H1 (cell line): ENCODE measurements at places on chromosomes 7 and 10.
A peak's percentile ranks its signal among the peaks of the same experiment; 100 is the strongest.

DNA sequence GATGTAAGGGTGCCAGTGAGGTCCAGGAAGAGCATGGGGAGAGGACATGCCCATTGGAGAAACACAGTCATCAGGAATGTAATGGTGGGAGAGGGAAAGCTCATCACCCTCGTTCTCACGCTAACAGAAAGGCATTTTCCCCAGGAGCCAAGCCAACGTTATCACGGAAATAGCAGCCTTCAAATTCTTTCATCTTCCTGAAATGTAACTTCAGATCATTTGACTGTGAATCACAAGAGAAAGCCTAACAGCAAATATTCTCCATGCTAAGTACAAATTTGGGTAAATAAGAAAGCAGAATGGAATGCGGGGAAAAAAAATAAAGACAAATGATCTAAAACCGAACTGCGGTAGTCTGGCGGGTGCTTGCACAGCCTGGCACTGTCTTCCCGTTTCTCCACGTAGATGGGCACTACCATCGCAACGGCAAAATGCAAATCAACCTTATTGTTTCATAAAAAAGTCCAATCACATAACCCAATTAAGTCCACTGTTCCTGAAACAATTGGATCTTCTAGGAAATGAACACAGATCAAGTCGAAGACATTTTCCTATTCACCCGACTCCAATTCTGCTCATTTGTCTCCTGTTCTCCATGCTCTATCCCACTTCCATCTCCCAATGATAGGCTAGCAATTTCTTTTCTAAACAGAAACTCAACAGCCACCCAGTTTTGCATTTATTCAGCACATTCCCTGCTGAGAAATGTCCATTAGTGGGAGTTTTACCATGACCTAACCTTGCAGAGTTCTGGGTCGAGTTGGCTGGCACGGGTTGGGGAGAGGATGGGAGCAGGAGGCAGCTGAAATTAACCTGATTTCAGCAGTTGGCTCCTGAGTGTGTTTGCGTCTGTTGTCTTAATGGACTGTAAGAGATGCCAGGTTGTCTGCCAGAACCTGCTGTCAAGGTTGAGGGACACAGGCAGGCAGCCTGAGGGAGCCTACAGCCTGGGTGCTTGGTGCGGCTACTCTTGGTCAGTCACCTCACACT lies 74.6 kb upstream of the FRMD4A start:
- no peak overlapping the region for H3K4me3 ChIP-seq
- H3K4me1 ChIP-seq: no peaks in the 10 kb centered on the region
- no peaks in the 10 kb centered on the region for H3K27me3 ChIP-seq
- DNase-seq: no peak
- no peaks in the 10 kb centered on the region for H3K36me3 ChIP-seq
- no peak overlapping the region for H3K27ac ChIP-seq

DNA sequence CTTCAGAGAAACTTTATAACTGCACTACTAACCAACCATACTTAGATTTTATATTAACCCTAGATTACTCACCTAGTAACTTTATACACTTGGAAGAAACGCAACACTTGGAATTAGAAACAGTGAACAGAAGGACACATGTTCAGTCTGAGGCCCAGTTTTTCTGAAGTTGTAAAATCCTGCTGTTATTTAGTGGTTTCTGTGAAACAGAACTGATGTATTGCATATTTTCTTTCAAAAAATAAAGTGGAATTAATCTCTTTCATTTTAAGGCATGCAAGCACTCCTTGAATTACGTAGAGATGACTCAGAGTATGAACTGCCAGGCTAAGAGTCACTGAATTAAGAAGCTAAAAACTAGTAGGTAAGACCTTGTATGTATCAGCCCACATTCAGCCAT lies 215.8 kb downstream of the SKAP2 start:
- H3K4me3 ChIP-seq: no peak overlapping the region
- H3K4me1 ChIP-seq: no peaks in the 10 kb centered on the region
- H3K27me3 ChIP-seq: no peaks in the 10 kb centered on the region
- no peak for DNase-seq
- no peak overlapping the region for H3K27ac ChIP-seq

DNA sequence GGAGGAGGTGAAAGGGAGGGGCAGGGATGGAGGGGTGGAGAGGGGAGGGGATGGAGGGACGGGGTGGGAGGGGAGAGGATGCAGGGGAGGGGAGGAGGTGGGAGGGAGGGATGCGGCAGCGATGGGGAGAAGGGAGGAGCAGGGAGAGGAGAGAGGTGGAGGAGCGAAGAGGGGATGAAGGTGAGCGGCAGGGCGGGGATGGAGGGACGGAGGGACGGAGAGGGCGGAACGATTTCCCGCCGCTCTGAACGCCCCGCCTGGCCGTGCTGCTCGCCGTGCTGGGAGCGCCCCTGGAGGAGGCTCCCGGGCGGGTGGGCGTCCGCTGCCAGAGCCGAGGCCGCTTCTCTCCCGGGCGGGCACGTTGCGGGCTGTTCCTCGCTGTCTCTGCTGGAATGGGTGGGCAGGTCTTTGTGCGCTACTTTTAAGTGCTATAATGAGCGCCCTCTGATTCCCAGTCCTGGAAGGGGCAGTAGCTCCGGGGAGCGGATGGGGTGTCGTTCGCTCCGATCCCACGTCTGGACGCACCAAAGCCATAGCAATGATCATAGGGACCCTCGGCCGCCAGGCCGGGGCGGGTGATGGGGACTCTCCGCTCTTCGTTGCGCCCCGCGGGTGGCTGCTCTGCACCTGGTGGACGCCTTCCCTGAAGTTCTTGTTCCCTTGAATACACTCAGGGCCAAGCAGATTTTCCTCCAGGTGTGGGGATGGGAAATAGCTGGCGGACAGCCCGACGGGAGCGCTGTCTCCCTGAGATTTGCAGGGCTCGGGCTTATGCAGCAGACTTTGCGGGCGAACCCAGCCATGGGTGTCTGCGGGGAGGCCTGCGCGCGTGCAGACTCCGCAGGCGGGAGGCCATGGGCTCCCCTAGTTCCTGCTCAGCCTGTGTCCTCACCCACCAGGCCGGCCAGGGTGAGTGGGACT lies 81.1 kb upstream of the CPXM2 start:
- H3K4me1 ChIP-seq: peaks cover 16% of the 10 kb centered on the region
- no peaks in the 10 kb centered on the region for H3K36me3 ChIP-seq
- peak overlapping the region; percentile 57 for H3K4me3 ChIP-seq

GRCh38 chr7:149281508-149282330 lies 19.7 kb downstream of the ZNF783 start:
- no peak overlapping the region for H3K27ac ChIP-seq
- no peak overlapping the region for H3K4me3 ChIP-seq
- no peaks in the 10 kb centered on the region for H3K27me3 ChIP-seq
- no peaks in the 10 kb centered on the region for H3K4me1 ChIP-seq

DNA sequence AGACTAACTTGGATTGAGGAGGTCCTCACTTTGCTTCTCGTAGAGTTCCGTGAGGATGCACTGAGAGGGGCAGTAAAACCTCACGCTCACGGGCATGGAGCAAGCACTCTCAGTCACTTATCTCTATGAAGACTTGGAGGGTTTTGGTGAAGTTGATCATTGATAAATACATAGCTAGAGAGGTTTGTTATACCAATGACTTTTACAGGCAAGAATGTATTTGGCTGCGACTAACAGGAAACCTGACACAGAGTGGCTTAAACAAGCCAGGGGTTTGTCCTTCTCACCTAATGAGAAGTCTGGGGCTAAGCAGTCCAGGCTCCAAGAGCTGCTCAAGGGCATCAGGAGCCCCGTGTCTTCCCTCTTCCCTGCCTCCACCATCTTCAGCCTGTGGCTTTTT lies 6.1 kb downstream of the BICC1 start:
- H3K36me3 ChIP-seq: no peaks in the 10 kb centered on the region
- no peaks in the 10 kb centered on the region; the same call in 1 of the 2 replicates for H3K4me1 ChIP-seq
- no peak for DNase-seq
- H3K27me3 ChIP-seq: no peaks in the 10 kb centered on the region
- no peak overlapping the region for H3K4me3 ChIP-seq

DNA sequence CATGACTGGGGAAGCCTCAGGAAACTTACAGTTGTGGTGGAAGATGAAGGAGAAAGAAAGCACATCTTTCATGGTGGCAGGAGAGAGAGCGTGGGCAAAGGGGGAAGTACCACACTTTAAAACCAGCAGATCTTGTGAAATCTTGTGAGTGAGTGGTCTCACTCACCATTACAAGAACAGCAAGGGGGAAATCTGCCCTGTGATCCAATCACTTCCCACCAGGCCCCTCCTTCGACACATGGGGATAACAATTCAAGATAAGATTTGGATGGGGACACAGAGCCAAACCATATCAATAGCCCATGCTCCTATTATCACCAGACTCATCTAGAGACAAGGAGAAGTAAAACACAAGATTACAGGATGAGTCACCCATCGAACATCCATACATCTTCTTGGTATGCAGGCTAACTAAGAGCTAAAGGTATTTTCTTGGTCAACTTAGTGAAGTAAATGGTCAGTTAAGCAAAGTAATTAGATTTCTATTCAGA lies 55.3 kb upstream of the YAE1 start:
- H3K4me1 ChIP-seq: no peaks in the 10 kb centered on the region
- no peak overlapping the region for H3K27ac ChIP-seq
- H3K4me3 ChIP-seq: no peak overlapping the region
- H3K36me3 ChIP-seq: no peaks in the 10 kb centered on the region

DNA sequence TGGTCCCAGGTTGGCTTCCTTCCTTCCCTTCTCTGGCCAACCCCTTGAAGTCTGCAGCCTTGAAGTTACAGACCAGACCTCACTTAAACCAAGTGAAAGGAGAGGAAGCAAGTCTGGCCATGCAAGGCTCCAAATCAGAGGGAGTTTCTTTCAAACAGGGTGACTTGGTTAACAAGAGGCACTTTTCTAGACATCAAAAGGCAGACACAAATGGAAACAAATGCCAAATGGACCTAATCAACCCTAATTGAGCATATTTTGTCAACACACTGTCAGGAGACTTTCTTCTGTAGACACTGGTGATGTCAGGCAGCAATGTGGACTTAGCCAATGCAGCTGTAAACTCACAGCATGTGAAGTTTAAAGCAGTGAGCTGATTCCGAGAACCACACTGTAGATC lies 282.7 kb upstream of the FZD8 start:
- DNase-seq: no peak
- H3K4me1 ChIP-seq: peaks cover 4% of the 10 kb centered on the region
- no peak overlapping the region for H3K4me3 ChIP-seq
- H3K27ac ChIP-seq: no peak overlapping the region

DNA sequence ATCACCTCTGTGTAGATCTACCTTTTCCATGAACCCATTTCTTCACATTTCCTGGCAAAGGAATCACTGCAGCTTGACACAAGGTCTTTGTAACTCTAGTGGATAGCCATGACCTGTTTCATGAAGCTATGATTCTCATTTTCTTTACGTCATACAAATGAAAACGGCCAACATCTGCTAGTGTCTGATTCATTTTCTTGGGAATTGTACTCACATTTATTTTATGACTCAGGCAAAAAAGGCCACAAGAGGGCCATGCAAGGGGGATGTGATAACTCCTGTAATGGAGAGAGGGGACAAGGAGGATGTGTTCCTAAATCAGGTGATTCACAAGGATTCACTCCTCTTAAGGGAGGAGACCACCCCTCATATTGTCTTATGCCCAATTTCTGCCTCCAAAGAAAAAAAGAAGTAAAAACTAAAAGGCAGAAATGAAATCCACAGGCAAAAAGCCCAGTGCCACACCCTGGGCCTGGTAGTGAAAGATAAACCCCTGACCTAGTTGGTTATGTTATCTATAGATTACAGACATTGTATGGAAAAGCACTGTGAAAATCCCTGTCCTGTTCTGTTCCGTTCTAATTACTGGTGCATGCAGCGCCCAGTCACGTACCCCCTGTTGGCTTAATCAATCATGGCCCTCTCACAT lies 249.9 kb downstream of the IPMK start:
- H3K36me3 ChIP-seq: no peaks in the 10 kb centered on the region; the same call in 1 of the 2 replicates
- H3K4me3 ChIP-seq: no peak overlapping the region
- H3K27ac ChIP-seq: no peak overlapping the region
- no peaks in the 10 kb centered on the region for H3K4me1 ChIP-seq
- H3K27me3 ChIP-seq: no peaks in the 10 kb centered on the region
- no peak for DNase-seq

- DNase-seq: peak; percentile 54
- H3K36me3 ChIP-seq: no peaks in the 10 kb centered on the region
- no peaks in the 10 kb centered on the region for H3K27me3 ChIP-seq
- H3K4me1 ChIP-seq: peaks cover 4% of the 10 kb centered on the region; the same call in 1 of the 2 replicates
- no peak overlapping the region for H3K27ac ChIP-seq
These were observed 400.3 kb upstream of the ADARB2 start for GRCh38 chr10:2137549-2138174.
